ENCODE measurements at places on chromosomes 3 and 15. TPM values are rescaled to one million over a fixed set of nuclear protein-coding genes. Genes with fewer than 3 reads are reported as not detected.

The NSUN3 gene
- 8.3 TPM for total RNA-seq

The RPLP1 gene
- 3,619 TPM for total RNA-seq

The RASGRF1 gene
- 0.43 TPM for total RNA-seq

The CRYBG3 gene
- 5.7 TPM for total RNA-seq

The GOLGA8T gene
- total RNA-seq: 1.7 TPM

The C3orf49 gene
- total RNA-seq: not detected

The THBS1 gene
- total RNA-seq: 23.9 TPM

The BAHD1 gene
- 12.3 TPM for total RNA-seq

The IFT80 gene
- total RNA-seq: 14.2 TPM

The CCK gene
- 1.2 TPM for total RNA-seq

The DTX3L gene
- 7.6 TPM for total RNA-seq

The BLM gene
- total RNA-seq: 11.7 TPM

The FBXO40 gene
- total RNA-seq: not detected

The RASGRP1 gene
- total RNA-seq: 0.32 TPM

The ITIH4 gene
- 0.71 TPM for total RNA-seq

The ADGRG7 gene
- not detected for total RNA-seq

The SNTN gene
- not detected for total RNA-seq

The HSPBAP1 gene
- 6.0 TPM for total RNA-seq

The GPR149 gene
- not detected for total RNA-seq

The GPR87 gene
- 1.7 TPM for total RNA-seq

The ADAMTS9 gene
- 0.92 TPM for total RNA-seq

The TUSC7 gene
- not detected for total RNA-seq

The CASR gene
- not detected for total RNA-seq

The SOX14 gene
- total RNA-seq: not detected

The THRB gene
- total RNA-seq: 1.2 TPM

The TMCO5A gene
- total RNA-seq: not detected

The FGF7 gene
- total RNA-seq: not detected

The UBAP1L gene
- total RNA-seq: 1.1 TPM

The AADACL2 gene
- total RNA-seq: not detected

The MORC1 gene
- not detected for total RNA-seq

The COL8A1 gene
- total RNA-seq: not detected

The ATP13A5 gene
- total RNA-seq: not detected

The ADCY5 gene
- 0.44 TPM for total RNA-seq

The CCNL1 gene
- total RNA-seq: 34.6 TPM

The SH2D7 gene
- not detected for total RNA-seq

The ROPN1B gene
- total RNA-seq: not detected

The TJP1 gene
- total RNA-seq: 66.1 TPM

The ALS2CL gene
- 4.9 TPM for total RNA-seq

The BCL2A1 gene
- total RNA-seq: 18.5 TPM

The STRC gene
- total RNA-seq: 0.06 TPM

The MOBP gene
- total RNA-seq: 0.06 TPM

The CYP8B1 gene
- not detected for total RNA-seq

The REC114 gene
- total RNA-seq: not detected

The LIPC gene
- 0.11 TPM for total RNA-seq

The TXNRD3 gene
- 6.5 TPM for total RNA-seq

The TNFSF10 gene
- 0.11 TPM for total RNA-seq

The IL17RD gene
- 1.3 TPM for total RNA-seq

The POPDC2 gene
- total RNA-seq: 0.25 TPM

The SLC22A13 gene
- 0.13 TPM for total RNA-seq

The GOLGA8M gene
- not detected for total RNA-seq

The GUCA1C gene
- not detected for total RNA-seq

The INTS14 gene
- total RNA-seq: 44.0 TPM

The ERICH6 gene
- total RNA-seq: not detected

The IMPG2 gene
- total RNA-seq: not detected

The ZNF710 gene
- 15.0 TPM for total RNA-seq

The TMEM207 gene
- total RNA-seq: not detected

The GOLGA8R gene
- 0.12 TPM for total RNA-seq
